ENCODE measurements at places on chromosomes 3 and 15.

- DNase-seq = no peak
Observed at GRCh38 chr15:25899870-25900269, 36.7 kb upstream of the ATP10A start.

- DNase-seq = no peak
Observed at GRCh38 chr3:189593581-189593980, 37.6 kb upstream of the TP63 start.

DNA sequence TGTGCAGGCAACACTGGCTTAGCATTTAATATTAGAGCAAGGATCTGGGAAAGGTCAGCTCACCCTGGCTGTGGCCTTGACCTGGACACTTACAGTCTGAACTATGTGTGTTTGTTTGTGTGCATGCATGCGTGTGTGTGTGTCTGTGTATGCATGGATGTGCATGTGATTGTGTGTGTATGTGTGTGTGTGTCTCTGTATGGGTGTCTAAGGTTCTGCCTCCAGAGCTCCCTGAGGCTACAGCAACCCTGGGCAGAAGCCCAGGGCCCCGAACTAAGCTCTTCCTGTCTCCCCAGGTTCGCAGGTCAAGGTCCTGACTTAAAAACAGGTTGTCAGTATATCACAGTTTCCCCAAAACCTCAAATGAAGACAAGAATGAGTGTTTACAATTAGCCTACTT is 51.3 kb downstream of the SUSD5 start:
- no peak for DNase-seq

- no peak for DNase-seq
Observed at GRCh38 chr3:110956081-110956480, 115.5 kb upstream of the NECTIN3 start.

- no peak for DNase-seq
Observed at GRCh38 chr3:37852097-37852496, 9.6 kb upstream of the CTDSPL start.

DNA sequence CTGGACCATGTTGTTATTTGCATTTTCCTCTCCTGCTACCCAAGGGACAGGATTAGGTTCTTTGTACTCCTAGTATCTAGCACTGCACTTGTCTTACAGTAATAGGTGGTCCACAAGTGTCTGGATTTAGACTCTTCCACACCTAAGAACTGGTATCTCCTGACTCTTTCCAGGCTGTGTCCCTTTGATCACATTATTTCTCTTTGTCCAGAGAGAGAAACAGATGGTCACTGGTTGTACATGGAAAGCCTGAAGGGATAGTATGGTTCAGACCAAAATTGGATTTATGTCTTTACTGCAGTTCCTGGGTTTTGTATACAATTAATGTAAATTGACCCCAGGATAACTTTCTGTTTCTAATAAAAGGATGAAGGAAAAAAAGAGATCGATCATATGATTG is 64.0 kb downstream of the PDE8A start:
- DNase-seq = no peak

DNA sequence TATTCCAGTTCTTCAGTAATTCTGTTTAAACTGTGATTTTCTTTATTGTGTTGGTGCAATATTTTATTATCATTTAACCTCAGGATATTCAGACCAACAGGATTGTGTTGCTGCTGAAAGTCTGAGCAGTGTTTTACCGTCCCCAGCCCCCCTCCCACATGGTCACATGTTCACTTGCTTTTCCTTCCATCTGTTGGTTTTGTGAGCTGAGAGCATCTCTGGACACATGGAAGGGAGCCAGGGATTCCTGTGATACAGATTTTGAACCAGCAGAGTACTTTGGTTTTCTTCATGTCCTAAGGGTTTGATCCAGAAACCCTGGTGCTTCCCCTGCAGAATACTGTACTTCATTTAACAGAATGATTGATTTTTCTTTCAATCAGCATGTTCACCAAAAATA is 11.9 kb downstream of the ARRDC4 start:
- no peak for DNase-seq

- no peak for DNase-seq
Observed at GRCh38 chr15:45089712-45090373, 24.1 kb downstream of the DUOX2 start.

DNA sequence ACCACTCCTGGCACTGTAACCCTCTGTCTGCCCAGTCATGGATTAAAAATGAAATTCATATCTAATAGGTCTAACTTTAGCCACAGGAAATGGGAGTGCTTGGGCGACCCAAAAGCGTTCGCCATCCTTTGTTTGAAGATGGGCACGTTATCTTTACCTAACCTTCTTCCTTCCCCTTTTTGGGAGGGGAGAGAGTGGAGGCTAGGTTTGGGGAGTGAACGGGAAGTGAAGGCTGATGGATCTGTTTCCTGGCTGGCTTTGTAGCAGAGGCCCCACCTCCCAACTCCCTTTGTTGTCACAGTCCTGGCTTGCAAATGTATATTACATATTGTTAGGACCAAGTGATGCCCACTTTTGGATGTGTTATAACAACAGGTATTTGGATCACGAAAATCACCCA is 98.1 kb upstream of the ARHGEF3 start:
- DNase-seq = no peak

GRCh38 chr3:168707900-168708299 is 612.2 kb upstream of the GOLIM4 start:
- DNase-seq = no peak

GRCh38 chr3:194440756-194441155 is 41.7 kb upstream of the GP5 start:
- no peak for DNase-seq

GRCh38 chr3:72523429-72524151 is 324.7 kb downstream of the SHQ1 start:
- DNase-seq = no peak

DNA sequence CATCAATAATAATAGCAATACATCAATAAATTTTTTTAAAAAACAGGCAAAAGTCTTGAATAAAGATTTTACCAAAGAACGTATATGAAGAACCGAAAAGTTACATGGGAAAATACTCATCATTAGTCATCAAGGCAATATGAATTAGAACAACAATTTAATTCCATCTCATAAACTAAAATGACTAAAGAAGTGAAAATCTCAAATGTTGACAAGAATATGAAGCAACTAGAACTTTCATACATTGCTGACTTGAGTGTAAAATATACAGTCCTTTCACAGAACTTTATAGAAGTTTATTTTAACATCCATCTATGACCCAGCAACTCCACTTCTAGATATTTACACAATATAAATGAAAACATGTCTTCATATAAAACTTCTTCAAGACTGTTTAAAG is 35.3 kb upstream of the ABHD10 start:
- DNase-seq = no peak

- DNase-seq = no peak
Observed at GRCh38 chr3:136247855-136248590, 2.1 kb upstream of the PCCB start.

DNA sequence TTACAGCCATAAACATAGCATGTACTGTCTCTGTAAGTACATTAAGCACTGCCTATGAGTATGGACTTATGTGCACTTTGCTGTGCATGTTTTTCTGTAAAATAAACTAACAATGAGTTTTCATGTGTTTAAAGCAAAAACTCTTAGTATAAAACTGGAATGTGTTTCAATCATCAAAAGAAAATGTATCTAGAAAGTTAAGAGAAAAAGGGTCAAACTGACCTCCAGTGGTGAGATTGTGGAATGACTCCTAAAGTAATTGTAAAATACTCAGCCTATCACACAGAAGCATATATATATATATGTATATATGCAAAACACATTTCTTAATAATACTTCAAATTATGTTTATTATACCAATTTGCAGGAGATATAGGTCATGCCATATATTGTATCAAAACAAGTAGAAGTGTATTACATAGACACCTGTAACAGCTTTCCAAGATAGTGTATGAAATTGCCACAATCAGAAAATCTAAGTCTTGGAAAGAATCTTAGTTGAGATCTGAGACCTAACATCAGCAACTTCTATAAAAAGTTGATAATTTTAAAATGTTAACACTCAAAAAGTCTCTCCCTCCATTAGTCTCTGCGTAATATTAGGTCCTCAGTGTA is 199.6 kb downstream of the FMN1 start:
- no peak for DNase-seq

DNA sequence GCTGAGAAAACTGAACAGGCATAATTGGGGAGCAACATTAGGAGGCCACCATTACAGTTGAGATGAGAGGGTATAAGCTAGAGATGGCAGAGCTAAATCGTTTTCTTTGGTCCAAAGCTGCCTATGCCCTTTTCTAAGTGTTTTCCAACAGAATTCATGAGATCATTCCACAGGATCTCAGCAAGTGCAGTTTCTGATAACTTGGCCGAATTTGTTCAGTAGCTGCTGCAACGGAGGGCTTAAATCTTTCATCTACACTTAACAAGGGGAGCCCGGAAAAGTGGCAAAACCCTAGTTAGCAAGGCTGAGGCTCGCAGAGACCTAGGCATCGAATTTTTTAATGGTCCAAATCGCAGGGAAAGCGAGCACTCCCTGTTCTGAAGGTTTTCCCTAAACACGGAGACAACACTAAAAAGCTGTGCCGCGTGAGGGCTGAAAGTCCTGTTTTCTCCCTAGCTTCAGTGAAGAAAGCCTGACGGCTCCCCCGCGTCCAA is 531 bp upstream of the BLOC1S6 start:
- no peak for DNase-seq

GRCh38 chr3:127069814-127070440 is 87.0 kb downstream of the PLXNA1 start:
- DNase-seq = no peak

GRCh38 chr3:154178172-154178571 is 57.0 kb downstream of the ARHGEF26 start:
- no peak for DNase-seq

DNA sequence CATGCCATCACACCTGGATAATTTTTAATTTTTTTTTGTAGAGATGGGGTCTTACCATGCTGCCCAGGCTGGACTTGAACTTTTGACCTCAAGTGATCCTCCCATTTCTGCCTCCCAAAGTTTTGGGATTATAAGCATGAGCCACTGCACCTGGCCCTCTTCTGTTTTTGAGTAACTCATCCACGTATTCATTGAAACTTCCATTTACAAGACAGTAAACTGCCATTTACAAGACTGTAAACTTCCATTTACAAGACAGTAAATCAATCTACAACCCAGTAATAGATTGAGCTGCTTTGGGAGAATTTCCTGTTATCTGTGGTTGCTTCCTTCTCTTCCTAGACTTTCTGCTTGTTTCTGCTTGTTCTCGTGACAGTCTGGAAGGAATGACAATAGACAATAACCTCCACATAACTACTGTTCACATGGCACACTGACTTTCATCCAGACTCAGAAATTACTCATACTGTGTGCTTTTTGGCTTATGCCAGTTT is 114.7 kb upstream of the CCNL1 start:
- DNase-seq = no peak

DNA sequence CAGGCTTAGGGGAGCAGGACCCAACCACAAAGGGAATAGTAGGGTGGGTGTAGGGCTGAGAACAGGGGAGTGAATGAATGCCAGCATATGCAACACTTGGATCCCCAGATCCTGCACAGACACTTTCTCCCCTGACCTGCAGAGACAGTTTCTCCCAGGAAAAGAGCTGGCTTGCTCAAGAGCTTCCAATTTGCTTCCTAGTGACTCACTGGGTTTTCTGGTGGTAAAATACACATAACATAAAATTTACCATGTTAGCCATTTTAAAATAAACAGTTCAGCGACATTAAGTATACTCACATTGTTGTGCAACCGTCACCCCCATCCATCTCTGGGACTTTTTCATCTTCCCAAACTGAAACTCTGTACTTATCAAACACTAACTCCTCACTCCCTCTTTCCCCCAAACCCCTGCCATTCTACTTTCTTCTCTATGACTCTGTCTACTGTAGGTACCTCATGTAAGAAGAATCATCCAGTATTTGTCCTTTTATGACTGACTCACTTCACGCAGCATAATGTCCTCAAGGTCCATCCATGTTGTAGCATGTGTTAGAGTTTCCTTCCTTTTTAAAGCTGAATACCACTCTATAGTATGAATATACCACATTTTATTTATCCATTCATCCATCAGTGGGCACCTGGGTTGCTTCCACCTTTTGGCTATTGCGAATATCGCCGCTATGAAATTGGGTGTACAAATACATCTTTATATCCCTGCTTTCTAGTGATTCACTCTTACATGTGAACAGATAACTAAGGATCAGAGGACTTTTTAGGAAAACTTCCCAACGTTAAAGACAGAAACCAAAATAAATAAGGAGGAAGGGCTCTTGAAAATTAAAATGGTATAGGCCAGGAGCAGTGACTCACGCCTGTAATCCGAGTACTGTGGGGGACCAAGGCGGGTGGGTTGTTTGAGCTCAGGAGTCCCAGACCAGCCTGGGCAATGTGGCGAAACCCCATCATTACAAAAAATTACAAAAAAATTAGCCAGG is 95.6 kb upstream of the TJP1 start:
- DNase-seq = no peak

DNA sequence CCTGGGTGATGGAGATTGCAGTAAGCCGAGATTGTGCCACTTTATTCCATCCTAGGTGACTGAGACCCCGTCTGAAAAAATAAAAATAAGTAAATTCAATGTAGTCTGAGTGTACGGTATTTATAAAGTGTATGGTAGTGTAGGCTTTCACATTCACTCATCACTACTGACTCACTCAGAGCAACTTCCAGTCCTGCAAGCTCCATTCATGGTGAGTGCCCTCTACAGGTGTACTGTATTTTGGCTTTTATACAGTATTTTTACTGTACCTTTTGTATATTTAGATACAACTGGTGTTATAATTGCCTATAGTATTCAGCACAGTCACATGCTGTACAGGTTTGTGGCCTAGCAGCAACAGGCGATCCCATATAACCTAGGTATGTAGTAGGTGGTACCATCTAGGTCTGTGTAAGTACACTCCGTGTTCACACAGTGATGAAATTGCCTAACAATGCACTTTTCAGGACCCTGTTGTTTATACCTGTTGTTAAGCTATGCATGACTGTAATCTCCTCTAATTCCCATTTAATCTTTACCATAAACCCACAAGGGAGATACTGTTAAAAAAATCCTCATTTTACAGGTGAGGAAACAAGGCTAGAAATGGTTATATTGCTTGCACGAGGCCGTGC is 19.3 kb downstream of the CACNA1D start:
- no peak for DNase-seq

GRCh38 chr3:72990701-72991395 is 5.8 kb upstream of the PPP4R2 start:
- no peak for DNase-seq

DNA sequence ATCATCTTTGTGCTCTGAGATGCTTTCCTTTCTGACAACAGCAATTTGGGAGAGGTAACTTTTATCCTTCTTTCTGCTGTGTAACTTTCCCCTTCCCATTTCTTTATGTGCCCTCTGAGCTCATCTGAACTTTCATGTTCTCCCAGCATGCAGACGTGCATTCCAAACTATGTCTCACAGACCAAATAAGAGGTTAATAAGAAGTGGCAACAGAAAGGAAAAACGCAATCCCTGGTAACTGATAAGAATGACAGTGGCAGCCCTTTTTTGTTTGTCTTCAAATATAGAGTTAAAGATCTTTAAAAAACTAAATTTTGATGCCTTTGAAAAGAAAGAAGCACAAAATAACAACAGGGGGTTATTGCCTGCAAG is 533.4 kb downstream of the FOXP1 start:
- DNase-seq = no peak

DNA sequence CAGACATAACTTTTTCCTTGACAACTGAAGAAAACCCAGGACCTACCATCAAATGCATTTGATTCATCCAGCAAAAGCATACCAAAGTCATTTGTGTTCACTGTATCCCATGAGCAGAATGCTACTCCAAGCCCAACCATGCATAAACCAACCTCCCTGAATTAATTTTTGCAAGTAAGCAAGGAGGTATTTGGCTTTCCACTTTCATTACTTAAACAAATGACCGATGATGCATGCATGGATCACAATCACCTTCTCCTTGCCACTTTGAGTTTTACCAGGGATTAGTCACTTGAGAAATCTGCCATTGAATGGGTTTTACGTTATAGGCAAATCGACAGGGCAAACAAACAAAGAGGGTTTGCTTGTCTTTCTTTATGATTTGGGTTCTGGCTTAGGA is 214.8 kb downstream of the FMN1 start:
- no peak for DNase-seq
